ENCODE measurements at places on chromosomes 1 and 21. TPM values are rescaled to one million over a fixed set of nuclear protein-coding genes. Genes with fewer than 3 reads are reported as not detected.

DNA sequence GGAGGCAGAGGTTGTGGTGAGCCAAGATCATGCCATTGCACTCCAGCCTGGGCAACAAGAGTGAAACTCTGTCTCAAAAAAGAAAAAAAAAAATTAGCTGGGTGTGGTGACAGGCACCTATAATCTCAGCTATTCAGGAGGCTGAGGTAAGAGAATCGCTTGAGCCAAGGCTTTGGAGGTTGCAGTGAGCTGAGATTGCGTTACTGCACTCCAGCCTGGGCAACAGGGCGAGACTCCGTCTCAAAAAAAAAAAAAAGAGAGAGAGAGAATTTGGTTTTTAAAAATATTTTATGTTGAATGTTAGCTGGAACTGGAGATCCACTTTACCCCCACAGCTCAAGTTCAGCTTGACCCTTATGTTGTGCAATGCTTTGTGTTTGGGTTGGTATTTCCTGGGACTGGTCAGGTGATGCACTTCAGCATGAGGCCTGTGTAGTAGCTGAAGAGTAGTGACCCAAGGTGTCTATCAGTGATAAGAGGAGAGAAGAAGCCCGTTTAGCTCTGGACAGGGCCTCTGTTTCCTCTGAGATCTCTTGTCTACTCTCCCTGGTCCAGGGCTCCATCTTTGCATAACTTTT lies 36.8 kb upstream of the MACF1 start:
- no peak for DNase-seq

MYOC gene
- total RNA-seq, result 0.69 TPM

- no peak for DNase-seq
Measured at GRCh38 chr1:23726686-23727085, 16.6 kb upstream of the ELOA start.

- DNase-seq, result no peak
Measured at GRCh38 chr21:38957575-38958322, 152.0 kb downstream of the ETS2 start.

GRCh38 chr1:16436946-16437474 lies at the start of gene SPATA21:
Gene SPATA21, minus strand, starts transcription at chr1:16437424. Its CDS starts 6,053 bp downstream, at chr1:16431371.
- DNase-seq, result no peak

DNA sequence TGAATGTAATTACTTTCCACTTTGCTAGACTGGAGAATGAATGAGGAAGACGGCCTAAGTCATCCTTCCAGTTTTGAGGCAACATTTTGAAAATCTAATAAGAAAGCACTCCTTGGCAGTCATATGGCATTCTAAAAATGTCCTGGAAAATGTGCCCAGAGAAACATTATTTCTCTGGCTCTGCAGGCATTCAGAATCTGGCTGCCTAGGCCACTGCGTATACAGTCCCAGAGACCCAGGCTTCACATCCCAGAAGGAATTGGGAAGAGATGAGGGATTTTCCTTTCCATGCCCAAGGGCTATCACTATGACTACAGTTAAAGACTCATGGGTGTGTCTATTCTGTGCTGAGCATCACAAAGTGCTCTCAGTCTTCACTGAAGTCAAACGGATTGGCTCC lies 92.9 kb downstream of the BEND5 start:
- no peak for DNase-seq

- DNase-seq, result no peak
Measured at GRCh38 chr1:209105701-209106100, 477.8 kb upstream of the CAMK1G start.

DNA sequence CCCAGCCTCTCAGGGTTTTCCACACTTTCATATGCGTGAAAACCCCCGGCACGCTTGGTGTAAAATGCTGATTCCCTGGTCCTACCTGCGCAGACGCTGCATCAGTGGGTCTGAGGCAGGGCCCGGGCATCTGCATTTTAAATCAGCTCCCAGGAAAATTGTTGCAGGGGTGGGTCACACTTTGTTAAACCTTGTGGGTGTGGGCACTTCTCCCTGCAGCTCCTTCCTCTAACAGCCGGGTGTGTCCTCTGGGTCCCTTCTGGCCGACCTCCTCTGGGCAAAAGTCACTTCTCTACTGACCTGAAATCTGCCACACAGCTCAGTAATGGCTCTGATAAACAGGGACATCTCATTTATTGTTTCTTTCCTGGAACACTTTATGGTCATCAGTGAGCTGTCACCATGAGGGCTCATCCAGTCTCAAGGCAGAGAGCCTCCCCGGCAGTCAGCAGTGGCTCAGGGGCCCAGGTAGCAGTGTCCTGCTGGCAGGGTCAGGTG lies 52.8 kb upstream of the TMPRSS2 start:
- no peak for DNase-seq

DNA sequence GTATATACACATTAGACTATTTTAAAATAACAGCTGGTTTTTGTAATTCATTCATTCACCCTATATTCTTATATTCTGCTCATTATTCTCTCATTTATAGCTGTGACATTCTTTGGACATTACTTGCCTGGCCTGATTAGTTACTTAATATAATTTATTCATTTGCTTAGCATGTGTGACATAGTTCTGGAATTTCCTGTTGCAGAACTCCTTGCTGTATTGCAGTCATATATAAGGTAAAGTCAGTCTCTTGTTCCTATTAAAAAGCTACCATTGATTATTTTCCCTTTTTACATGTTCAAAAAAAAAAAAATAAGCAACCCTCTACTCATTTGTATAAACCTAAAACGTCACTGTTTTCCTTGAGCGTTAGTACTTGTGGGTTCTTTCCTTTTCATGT lies 23.9 kb downstream of the GNAT2 start:
- no peak for DNase-seq

GRCh38 chr1:76079475-76080227 lies 5.1 kb downstream of the ST6GALNAC3 start:
- DNase-seq, result no peak

DNA sequence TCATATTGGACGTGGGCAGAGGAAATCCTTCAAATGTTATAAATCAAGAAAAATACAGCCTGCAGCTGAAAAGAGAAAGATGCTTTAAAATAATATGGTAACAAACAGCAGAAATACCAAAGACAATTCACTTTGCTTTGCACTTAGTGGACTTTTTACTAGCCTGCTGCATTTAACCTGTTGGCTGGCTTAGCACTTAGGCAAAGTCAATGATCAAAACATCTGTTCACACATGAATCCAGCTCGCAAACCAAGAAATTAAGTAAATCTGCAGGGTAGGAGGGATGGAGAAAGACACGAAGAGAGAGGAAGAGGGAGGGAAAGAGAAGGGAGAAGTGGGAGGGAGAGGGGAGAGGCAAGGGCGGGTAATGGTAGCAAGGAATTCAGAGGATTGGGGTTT lies 103.6 kb upstream of the RAB4A start:
- DNase-seq, result no peak

DNA sequence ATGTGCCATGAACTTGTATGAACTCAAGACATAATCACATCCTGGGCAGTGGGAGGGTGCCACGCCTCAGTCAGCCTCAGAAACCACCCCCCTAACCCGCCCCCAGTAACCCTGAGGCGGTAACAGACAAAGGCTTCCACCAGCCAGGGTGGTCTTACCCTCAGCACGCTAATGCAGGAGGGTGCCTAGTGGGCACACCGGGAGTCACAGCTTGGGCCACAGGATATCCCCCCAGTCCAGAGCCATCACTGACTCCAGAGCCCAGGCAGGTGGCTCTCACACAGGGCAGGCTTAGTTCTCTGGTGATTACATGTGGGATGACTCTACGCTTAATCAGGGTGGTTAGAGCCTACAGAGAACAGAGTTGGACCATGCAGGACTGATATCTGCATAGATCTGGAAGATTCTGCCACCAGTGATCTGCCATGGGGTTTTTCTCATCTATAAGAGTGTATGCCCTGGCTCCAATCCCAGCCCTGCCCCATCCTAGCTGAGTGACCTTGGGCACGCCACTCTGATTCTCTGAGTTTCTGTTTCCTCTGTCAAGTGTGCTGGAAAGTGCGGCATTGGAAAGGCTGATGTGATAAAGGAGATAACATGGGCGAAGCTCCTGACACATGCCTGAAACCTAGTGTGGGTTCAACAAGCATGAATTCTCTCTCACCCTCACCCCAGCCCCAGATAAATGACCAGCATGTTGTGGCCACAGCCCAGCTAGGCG lies 27.3 kb downstream of the OPTC start:
- no peak for DNase-seq

SELP gene
- total RNA-seq, result 61.5 TPM

DNA sequence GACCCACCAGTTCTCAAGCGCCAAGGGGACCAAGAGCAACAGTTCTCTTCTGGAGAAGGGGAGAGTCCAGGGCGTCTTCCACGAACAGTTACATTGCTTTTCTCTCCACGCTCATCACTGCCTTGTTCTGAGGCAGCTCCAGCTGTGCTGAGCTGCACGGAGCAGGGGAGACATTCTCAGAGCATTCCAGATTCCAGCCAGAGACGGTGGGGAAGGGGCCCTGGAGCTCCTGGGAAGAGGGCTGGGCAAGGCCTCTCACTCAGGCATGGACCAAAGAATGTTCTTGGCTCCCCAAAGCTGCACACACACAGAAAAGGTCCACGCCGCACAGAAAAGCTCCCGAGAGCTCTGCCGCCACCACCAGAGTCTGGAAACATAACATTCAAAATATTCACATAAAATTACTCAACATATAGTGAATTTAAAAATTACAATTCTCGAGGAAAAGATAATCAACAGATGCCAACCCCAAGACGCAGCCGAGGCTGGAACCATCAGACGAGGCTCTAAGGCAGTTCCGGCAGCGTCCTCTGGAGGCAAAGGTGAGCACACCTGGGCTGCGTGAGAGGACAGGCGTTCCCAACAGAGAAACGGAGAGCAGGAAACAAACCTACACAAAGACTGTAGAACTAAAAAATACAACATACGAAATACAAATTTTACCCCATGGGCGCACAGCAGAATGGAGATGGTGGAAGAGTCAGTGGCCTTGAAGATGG lies 40.5 kb downstream of the UBE2G2 start:
- no peak for DNase-seq

DNA sequence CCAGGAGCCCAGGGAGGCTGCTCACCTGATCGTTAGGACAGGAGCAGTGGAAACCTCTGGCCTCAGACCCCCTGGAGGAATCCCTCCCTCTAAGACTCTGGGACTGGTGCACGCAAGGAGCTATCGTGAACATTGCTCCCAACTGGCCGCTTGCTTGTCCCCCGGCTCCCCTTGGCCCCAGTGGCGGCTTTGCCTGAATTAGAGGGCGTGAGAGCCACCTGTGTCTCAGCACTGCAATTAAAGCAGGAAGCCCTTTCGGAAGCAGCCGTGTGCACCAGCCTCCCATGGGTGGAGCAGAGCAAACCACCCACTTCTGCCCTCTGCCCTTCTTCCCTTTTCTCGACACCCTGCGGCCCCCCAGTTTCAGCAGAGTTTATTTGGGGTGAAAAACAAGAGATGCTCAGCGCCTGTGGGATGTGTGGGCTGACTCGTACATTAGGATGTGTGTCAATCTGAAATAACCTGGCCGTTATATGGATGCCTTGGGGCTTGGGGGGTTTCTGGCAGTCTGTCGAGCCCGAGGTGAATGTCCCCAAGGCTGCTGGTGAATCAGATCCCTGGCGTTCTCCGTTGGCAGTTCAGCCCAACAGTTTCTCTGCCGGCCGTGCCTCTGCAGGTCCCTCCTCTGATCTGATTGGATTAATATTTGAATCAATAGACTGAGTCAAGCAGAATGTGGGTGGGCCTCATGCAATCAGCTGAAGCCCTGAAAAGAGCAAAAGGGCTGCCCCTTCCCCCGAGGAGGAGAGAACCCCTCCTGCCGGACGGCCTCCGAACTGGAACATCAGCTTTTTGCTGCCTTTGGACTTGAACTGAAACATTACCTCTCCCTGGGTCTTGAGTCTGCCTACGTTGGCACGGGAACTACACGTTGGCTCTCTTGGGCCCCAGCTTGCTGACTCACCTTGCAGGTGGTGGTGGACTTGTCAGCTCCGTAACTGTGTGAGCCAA lies 7.3 kb upstream of the UMODL1 start:
- no peak for DNase-seq

DNA sequence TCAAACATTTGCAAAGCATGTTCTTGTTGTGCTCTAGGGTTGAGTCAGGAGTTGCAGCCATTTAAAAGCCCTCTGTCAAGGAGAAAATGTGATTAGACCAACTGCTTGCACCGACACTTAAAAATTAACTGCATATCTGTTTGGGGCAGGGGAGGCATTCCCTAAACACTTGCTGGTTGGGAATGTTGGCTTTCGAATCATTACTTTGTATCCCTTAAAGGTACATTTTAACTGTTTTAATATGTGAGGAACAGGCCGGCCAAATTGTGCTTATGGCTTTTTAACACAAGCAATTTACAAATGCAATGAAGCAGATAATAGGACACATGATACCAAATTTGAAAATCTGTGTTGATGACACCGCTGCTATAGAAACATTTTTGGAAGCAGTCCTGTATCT lies 159.1 kb downstream of the LHX8 start:
- DNase-seq, result no peak

STUM gene
- 0.49 TPM for total RNA-seq

OR10J1 gene
- total RNA-seq, result not detected

- no peak for DNase-seq
Measured at GRCh38 chr1:227070638-227071285, 130.7 kb downstream of the COQ8A start.

- no peak for DNase-seq
Measured at GRCh38 chr1:241968611-241969010, 11.0 kb downstream of the BECN2 start.

HSPG2 gene
- total RNA-seq, result 393 TPM

- DNase-seq, result no peak
Measured at GRCh38 chr1:183689762-183690204, 36.7 kb upstream of the APOBEC4 start.

- no peak for DNase-seq
Measured at GRCh38 chr1:8867878-8868567, 10.5 kb downstream of the ENO1 start.

SLC6A17 gene
- 0.06 TPM for total RNA-seq

AMY2A gene
- not detected for total RNA-seq

GRCh38 chr21:28828981-28829380 lies 163.7 kb downstream of the LTN1 start:
- no peak for DNase-seq

B3GALT5 gene
- total RNA-seq, result not detected

CELA2B gene
- not detected for total RNA-seq

DNA sequence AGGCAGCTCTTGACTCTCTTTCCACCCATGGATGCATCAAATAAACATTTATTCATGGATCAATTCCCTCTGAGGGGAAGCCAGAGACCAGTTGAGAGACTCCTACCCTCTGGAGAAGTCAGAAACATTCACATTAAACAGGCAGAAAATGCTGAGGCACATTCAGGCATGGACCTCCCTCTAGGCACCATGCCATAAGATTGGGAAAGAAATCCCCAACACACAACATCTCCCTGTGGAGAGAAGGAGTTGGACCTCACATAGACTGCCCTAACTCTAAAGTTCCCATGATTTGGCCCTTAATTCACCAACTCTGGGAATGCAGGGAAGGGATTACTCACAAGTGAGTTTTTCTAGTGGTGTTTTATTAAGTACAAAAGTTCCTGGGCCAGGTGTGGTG lies 415.3 kb upstream of the C1orf87 start:
- no peak for DNase-seq

- no peak for DNase-seq
Measured at GRCh38 chr1:6724517-6725141, 23.0 kb upstream of the DNAJC11 start.

GRCh38 chr1:15328351-15329103 lies 81.2 kb upstream of the EFHD2 start:
- DNase-seq, result no peak

SEMA4A gene
- total RNA-seq, result 30.7 TPM
